ENCODE measurements at places on chromosomes 5 and 9.

GRCh38 chr9:127418037-127418471 is 6.1 kb upstream of the ZNF79 start:
- no peak for DNase-seq

DNA sequence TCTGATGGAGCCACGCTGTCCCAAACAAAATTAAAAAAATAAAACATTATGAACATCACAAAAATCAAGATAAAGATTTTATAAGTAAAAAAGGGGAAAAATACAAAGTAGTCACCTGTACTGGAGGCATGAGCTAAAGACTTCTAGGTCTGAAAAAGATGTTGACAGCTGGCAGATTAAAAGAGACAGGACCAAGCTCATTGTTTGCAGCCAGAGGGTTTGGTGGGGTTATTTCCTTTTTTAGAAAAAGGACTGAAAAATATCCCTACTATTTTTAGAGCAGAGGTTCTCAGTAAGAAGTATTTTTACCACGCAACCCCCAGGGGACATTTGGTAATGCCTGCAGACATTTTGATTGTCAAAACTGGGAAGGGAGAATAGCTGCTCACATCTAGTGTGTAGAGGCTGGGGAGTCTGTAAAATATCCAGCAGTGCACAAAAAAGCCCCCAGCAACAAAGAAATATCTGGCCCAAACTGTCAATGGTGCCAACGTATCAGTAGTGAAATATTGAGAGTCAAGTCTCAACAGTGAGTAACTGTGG is 353.4 kb downstream of the TLE1 start:
- no peak for DNase-seq

DNA sequence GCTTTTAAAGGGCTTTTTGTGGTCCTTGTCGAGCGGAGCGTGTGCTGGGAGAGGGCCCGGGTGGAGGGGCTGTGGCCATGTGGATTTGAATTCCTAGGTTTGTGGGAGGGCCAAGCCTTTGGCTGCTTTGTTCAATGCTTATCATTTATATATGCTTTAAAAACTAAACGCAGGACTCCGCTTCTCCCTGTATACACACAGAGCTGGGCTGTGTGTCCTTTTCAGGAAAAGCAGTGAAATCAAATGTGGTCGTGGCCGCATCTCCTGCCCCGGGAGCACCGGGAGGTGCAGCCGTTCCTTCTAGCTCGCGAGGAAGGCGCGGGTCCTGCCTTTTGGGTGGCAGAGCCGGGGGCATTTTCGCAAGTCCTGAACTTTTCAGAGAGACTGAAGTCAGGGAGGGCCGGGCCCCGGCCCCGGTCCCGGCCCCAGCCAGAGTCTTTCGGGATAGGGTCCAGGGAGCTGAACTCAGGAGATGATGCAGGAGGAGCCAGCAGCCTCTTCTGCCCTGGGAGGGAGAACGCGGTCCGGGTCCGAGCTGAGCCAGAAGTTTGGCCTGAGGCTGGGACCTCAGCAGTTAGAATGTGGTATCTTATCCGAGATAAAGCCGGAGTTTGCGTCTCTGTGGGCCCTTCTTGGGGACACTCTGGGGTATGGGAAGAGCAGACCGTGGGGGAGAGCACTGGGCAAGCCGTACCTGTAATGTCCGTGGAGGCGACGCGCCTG is 158.8 kb downstream of the C9orf152 start:
- peak; percentile 63 for DNase-seq

DNA sequence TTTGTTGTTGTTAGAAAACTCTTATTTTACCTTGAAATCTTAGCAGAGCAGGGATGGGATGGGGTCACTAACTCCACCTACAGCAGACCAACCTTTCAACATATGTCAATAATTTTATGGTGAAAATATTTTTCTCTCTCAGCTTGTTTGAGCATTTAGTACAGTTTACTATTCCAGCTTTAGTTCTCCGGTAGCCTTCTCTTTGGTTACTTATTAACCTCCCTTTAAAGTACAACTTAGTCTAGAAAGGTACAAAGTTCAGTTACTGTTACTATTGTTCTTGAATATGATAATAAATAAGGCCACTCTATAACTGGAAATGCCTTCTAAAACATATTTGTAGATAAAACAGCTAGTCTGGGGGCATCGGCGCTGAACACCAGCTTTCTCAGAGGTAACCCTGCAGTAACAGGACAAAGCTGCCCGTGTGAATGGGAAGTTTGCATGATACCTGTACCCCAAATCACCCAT is 233.3 kb downstream of the PCSK1 start:
- no peak for DNase-seq

- no peak for DNase-seq
These were observed 1753.5 kb downstream of the EFNA5 start for GRCh38 chr5:105917189-105917588.

DNA sequence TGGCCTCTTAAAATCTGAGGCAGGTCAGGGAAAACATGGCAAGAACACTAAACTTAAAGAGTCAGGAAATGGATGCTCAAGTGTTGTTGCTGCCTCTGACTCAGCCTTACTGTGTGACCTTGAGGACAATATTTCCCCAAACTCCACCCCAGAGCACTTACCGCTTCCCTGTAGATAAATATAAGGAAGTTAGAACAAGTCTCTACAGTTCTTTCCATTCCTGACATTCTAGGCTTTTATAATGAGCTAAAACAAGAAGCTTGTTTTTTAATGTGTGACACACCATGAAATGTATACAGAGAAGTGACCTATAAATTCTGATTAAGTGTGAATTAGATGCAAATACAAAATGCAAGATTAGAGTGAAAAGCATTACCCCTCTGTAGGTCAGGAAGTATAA is 129.3 kb downstream of the GRIA1 start:
- no peak for DNase-seq

- no peak for DNase-seq
These were observed 60.3 kb downstream of the TMC1 start for GRCh38 chr9:72581694-72582093.

- no peak for DNase-seq
These were observed 48.1 kb downstream of the TEK start for GRCh38 chr9:27157097-27157496.

GRCh38 chr9:107953556-107954125 is 464.1 kb upstream of the KLF4 start:
- no peak for DNase-seq

DNA sequence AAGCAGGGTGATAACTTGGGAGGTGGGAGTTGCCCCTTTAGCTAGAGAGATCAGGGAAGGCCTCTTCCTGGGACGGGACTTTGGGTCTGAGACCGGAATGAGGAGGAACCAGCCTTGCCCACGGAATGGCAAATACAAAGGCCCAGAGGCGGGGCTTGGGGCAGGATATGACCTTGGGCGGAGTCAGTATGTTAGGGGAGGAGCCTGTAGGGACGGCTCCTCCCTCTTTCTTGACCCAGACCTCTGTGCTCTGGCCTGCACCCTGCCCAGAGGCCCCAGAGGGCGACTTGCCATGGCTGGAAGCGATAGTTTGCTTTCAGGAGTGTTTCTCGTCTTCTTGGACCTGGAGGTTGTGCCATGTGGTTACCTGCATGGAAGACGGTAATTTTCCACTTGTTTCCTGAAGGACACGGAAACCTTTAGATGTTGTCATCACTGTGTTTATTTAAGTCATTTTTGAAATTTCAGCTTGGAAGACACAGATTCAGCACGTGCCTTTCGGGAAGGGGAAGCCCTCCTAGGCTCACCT is 85.6 kb downstream of the DAB2IP start:
- DNase-seq: no peak

- no peak for DNase-seq
These were observed 369.7 kb downstream of the LRRC70 start for GRCh38 chr5:62948301-62948700.

DNA sequence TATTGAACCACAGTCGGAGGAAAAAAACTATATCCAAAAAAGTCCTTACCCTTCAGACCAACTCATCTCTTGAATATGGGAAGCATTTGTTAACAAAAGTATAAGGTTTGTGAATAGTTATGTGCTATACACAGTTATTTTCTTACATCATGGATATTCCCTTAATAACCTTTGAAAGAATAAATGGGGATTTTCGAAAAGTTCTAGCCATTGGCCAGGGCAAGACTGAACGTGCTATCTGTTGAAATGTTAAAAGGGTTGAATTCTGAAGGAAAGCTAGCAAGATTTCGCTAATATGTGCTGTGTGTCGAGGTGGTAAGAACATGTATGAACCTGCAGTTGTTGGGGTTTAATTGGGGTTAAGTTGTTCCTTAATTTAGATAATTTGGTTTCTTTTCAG is 140.8 kb downstream of the SMARCA2 start:
- DNase-seq: no peak

GRCh38 chr9:123542435-123543225 is 186.6 kb downstream of the CRB2 start:
- DNase-seq: no peak

DNA sequence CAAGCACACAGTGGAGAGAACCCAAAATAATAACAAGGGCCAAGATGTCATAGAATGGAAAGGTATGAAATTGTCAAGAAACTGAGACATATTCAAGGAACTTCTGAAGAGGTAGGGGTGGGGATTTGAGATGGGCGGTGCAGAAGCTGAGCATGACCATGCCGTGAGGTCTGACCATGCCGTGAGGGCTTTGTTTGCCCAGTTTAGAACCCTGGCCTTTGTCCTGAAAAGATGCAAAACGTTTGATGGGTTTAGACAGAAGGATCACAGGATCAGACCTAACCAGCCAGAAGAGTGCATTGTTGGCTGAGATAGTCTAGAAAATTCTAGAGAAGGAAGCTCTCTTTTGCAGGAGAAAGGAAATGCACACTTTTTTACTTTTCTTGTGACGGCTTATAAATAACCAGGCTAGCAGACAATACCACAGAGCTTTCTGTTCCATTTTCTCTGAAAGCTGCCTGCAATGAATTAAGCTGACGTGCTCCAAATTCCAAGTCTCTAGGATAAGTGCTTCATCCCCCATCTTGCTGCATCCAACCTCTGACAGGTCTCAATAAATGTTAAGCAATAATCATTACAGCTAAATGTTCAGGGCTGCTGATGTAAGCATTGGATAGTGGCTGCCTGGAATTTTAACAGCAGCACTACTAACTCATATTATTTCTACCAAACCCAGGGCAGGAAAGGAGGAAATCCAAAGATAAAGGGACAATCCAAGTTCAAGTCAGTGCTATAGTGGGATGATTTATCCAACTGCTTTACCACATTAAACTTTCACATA is 110.9 kb upstream of the IL6ST start:
- DNase-seq: no peak

GRCh38 chr5:84724683-84725082 is 340.0 kb upstream of the EDIL3 start:
- DNase-seq: no peak

DNA sequence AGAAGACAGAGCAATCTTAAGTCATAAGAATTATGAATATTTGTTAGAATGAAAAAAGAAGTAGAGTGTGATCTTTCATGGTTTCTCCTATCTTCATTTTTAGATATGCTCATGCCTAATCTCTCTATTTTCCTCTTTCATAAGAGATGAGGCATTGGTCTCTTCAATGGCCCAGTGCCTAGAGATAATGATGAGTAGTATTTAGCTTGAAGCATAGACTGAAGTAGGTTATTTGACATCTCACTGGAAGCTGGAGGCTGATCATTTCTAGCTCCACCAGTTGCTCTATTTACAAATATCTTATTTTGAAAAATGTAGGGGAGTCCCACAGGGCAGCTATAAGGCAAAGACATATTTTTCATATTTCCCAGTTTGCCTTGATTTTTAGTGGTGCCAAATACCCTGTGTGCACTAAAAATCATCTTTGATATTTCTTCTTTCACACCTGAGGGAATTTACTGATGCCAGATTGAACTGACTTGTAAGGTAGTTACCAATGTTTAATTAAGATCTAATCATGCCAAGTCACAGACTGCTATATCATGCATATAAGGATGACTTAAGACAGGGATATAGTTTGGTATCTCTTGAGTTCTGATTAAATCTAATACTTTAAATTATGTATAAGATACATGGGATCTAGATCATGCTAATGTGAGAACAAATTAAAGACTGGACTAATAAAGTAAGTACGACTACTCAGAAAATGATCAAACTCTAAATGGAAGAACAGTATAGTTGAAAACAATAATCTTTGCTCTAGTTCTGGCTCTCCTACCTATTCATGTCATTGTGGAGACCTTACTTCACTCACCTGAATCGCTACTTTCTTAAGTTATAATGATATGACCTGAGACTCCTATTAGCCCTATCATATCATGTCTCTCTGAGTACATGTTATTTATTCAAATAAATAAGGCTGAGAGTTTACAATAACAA is 108.2 kb upstream of the IFNE start:
- DNase-seq: no peak

GRCh38 chr5:670396-671270 is 22.5 kb downstream of the TPPP start:
- DNase-seq: no peak

GRCh38 chr9:94821098-94821887 is 94.8 kb downstream of the AOPEP start:
- no peak for DNase-seq

- DNase-seq: no peak
These were observed 104.3 kb downstream of the SEMA5A start for GRCh38 chr5:9441610-9442009.

- DNase-seq: no peak
These were observed 25.3 kb downstream of the ARRDC3 start for GRCh38 chr5:91357806-91358205.

GRCh38 chr5:14871214-14872069 is at the start of gene ANKH:
Gene ANKH, minus strand, starts transcription at chr5:14871778. Its CDS starts 331 bp downstream, at chr5:14871447.
- DNase-seq: peak; percentile 90

DNA sequence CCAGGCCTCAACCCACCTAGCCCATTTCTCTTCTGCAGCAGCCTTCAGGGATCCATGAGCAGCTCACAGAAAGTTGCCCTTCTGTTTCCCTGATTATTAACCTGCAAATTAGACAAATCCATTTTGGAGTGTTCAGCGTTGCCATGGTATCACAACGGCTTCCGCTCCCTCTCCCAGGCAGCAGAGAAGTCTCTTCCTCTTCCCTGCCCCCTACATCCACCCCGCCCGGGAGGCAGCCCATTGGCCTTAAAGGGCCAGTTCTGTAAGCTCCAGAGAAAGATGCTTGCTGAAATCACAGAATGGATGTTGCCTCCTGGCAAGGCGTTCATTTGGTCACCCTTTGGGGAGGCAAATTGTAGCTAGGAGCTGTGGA is 47.7 kb upstream of the BOD1 start:
- no peak for DNase-seq

GRCh38 chr5:172439785-172440477 is 14.4 kb downstream of the SH3PXD2B start:
- DNase-seq: peak; percentile 80

- no peak for DNase-seq
These were observed 1982.2 kb upstream of the C9orf72 start for GRCh38 chr9:29555502-29555901.

DNA sequence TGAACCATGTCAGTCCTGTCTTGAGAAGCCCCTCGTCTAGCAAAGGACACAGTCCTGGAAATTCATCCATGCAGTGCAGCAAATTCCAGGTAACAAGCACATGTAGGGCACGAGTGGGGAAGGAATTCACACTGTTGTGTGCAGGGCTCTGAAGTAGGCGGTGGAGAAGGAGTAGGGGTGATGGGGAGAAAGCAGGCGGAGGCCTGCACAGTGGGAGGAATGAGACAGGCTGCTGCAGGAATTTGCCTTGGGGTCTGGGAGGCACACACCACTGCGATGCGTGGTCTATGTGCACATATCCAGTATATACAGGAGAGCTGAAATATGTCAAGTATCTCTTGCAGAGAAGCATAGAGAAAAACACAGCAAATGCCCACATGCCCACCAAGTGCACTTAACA is 249.2 kb upstream of the IRX2 start:
- no peak for DNase-seq
